ENCODE measurements at places on chromosomes 1 and 21.

- DNase-seq, result no peak
Observed at GRCh38 chr1:116268211-116268610, 104.8 kb upstream of the ATP1A1 start.

DNA sequence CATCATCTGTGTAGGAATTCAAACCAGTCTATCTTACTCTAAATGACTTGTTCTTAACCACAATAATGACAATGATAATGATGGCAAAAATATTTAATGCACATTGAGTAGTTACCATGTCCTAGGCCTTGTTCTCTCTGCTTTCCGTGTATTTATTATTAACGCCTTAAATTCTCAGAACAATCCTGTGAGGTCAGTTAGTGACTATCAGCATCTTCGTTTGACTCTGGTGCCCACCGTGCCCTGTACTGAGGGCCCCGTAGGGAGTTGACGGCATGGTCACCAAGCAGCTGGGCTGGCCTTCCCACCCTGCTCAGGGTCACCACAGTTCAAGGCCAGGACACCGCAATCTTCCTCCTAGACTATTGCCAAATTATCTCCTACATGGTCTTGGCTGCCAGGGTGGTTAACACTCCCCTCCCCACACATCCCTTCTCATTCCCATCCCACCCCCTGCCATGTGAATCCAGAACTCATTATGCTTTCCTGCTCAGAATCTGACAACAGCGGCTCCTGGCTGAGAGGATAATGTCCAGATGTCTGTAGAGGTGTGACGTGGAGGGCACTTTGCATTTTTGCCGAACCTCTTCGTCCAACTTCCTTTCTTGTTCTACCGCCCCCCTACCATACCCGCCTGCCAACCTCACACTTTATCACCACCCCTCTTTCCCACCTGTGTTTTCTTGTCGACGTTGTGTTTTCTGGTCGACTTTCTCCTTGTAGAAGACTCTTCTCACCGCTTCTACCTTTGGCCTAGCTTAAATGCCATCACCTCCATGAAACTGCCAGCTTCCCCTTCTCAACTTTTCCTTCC is 33.4 kb downstream of the IGFN1 start:
- DNase-seq, result no peak

- no peak for DNase-seq
Observed at GRCh38 chr1:47935856-47936255, 61.3 kb downstream of the TRABD2B start.

DNA sequence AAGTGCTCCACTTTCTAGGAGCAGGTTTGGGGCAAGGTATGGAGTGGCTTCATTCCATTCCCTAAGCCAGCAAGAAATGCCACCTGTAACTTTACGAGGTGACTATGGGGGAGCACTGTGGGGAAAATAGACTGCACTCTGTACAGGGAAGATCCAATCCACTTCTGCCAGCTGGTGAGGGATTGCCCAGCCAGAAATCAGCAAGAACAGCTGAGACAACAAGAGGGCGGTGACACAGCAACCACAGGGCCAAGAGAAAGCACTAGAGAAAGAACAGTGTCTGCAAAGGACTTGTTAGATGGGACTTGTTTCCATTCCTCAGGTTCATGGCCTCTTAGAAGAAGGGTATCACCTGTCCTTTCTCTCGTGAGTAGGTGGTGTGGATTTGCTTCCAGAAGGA is 19.6 kb downstream of the CAPN8 start:
- no peak for DNase-seq

DNA sequence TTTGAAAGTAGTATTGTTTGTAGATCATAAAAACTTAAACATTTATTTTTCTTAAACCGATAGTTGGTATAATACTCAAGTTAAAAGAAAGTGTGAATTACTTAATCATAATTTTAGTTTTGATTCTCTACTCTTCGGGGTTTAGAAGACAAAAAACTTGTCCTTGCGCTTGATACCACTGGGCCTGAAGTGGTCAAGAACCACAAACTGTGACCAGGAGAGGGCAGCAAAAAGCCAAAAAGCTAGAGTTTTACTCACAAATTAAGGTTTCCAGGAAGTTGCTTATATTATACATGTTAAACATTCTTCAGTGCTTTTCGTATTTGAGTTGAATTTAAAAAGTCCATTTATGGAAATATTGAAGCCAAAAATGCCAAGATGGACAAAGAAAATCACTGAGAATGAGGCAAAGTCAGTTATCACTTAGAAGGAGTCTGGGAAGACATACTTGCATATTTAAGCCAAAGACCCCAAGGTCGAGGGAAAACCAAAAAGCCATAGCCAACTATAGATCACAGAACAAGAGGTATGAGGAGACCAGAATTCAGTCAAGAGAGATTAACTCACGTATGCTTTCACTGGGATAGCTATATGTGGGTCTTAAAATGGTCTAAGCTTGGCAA is 34.2 kb downstream of the EFCAB7 start:
- DNase-seq, result no peak

DNA sequence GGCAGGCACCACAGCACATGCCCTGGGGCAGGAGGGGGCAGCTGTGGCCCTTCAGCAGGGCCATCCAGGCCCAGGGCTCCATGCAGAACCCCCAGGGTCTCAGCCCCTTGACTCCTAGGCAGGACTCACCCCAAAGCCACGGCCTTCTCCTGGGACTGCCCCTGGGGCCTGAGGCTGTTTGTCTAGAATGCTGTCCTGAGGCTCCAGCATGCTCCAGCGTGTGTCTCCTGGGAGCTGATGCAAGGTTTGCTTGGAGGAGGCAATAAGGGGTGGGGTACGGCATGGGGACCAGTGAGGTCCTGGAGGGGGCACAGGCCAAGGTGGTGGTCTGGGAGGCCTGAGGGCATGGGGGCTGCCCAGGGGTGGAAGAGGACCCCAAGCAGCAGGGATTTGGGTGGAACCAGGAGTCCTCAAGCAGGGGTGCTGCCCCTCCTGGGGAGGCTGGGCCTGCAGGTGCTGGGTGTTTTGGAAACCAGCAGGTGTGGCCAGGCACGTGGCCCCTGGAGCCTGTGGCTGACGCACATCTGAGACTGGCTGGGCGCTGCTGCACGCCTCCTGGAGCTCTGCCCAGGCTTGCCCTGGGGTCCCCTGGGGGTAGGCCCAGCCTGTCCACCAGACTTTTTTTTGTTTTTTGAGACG is 7.8 kb upstream of the CALML6 start:
- DNase-seq, result no peak

- DNase-seq, result no peak
Observed at GRCh38 chr1:54980528-54981241, at the start of gene TMEM61. Gene TMEM61, plus strand, starts transcription at chr1:54980628. Its CDS starts 438 bp downstream, at chr1:54981066.

DNA sequence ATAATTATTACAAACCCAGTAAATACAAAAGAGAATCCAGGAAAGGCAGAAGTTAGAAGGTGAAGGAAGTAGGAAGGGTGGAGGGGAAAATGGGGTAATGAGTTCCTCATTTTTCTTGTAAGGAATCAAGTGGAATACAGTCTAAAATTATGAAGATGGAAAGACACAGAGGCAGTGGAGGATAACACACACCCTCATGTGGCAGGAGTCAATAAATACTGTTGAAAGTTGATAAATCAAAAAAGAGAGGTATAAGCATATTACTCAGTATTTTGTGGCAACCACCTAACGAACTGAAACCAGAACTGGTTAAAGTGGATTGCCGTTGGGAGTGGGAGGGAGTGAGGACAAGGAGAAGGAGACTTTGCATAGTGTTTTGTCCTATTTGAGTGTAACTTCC is 78.6 kb upstream of the SLC44A3 start:
- no peak for DNase-seq

DNA sequence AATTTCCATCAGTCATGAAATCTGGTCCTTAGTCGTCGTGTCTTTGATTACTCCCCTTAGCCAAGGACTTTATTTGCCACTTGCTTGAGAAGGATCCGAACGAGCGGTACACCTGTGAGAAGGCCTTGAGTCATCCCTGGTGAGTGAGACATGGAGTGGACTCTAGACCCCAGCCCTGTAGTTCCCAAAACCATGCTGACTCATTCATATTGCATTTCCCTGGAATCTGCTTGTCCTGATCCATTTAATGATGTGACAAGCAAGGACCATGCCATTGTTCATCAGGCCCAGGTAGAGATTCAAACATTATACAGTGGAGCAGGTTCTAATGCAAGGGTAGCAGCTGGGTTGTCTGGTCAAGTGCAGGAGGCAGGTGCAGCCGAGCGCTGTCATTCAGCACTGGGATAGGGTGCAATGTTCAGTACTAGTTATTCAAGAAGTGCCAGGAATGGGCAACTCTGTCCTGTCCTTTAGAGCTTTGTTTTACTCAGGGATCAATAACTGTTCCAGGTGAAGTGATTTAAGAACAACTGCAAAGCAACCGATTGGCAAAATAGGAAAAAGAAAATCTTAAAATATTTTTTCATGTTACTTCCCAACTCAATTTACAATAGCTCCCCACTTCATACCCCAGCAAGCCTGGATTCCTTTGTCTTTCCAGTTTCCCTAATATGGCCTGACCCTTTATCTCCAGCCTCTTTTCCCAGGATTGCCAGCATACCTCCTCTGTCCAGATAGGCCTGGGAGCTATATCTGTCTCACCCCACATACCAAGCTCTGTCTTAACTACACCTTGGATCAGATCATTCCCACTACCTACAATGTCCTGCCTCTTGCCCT is 26.5 kb downstream of the CAMK1G start:
- DNase-seq, result no peak

GRCh38 chr1:84842748-84843231 is 50.2 kb downstream of the LPAR3 start:
- no peak for DNase-seq

- peak; percentile 45 for DNase-seq
Observed at GRCh38 chr1:116722016-116722838, 32.0 kb upstream of the CD2 start.

- no peak for DNase-seq
Observed at GRCh38 chr1:29121516-29121935, 2.2 kb downstream of the TMEM200B start.

GRCh38 chr1:114274621-114275317 is 121.1 kb upstream of the SYT6 start:
- DNase-seq, result peak; percentile 11

GRCh38 chr21:45535341-45536081 is 6.7 kb downstream of the SLC19A1 start:
- no peak for DNase-seq

GRCh38 chr1:161945306-161946060 is 78.2 kb downstream of the OLFML2B start:
- DNase-seq, result no peak

GRCh38 chr1:6889875-6890480 is 104.7 kb downstream of the CAMTA1 start:
- no peak for DNase-seq

DNA sequence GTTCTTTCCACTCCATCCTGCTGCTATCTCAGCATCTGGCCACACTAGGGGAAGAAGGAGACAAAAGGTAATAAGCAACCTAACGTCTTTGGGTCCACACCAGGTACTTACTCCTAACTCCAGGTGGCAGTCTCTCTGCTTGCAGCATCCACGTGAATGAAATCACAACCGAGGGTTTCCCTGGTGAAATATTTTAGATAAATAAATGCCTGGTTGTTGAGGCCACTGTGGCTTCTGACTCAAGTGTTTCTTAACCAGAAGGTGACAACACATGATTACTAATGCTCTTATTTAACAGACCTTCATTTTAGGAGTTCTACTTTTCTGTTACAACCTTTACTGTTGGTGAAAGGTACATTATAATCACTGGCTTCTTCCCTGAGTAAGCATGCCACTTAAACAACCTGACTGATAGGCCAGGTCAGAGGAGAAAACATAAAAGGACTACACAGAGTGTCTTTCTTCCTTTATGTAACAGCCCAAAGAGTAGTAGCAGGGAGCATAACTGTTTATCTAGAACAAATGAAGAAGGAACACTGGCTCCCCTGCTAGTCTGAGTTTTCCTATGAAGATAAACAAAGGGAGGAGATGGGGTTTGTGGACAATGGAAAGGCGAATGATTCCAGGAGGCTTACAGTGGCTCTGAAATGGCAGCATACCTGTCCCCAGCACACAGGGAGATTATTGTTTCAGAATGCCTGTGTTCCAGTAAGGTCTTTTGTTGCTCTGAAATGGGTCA is 59.9 kb downstream of the SYT6 start:
- no peak for DNase-seq

All from NCI-H524 treated with DMSO at 0.1 percent for 48 hours (cell line).